ENCODE measurements at places on chromosomes 16 and 17.
A peak's percentile ranks its signal among the peaks of the same experiment; 100 is the strongest.

GRCh38 chr16:22623351-22623781 lies 112.7 kb downstream of the NPIPB5 start:
- DNase-seq, result no peak

- no peak for DNase-seq
These were observed 40.9 kb upstream of the KCNJ16 start for GRCh38 chr17:70034158-70034557.

- no peak for DNase-seq
These were observed 14.6 kb upstream of the ETV4 start for GRCh38 chr17:43560461-43561427.

- DNase-seq, result no peak
These were observed 10.9 kb upstream of the COL1A1 start for GRCh38 chr17:50212121-50212843.

- peak; percentile 26 for DNase-seq
These were observed 1.0 kb downstream of the SRCIN1 start for GRCh38 chr17:38604479-38605403.

- DNase-seq, result no peak
These were observed 8.4 kb upstream of the SHCBP1 start for GRCh38 chr16:46629331-46630219.

Data from activated CD8-positive, alpha-beta memory T cell treated with anti-CD3 and anti-CD28 coated beads, Interleukin-2, amount 50 U/mL, for 4 hours (primary cell).